ENCODE measurements at places on chromosomes 3 and 15. TPM values are rescaled to one million over a fixed set of nuclear protein-coding genes. Genes with fewer than 3 reads are reported as not detected.

DNA sequence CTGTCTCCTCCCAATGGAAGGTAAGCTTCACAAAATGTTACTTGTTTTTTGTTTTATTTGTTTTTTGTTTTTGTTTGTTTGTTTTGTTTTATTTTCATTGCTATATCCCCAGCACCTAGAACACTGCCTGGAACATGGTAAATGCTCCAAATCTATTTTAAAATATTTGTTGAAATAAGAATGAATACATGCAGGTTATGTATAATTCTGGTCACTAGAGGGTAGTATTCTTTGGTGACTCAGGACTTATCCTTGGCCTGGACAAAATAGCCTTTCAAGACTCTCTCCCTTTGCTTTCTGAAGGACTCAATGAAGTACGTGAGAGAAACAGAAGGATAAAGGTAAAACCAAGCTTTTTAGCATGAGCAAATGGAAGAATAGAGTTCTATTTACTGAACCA lies 46.9 kb upstream of the PPP2R3A start:
- H3K4me1 ChIP-seq = no peaks in the 10 kb centered on the region
- no peak overlapping the region for H3K4me3 ChIP-seq
- no peak overlapping the region for H3K27ac ChIP-seq
- no peaks in the 10 kb centered on the region for H3K27me3 ChIP-seq

GRCh38 chr15:42402455-42403205 lies 43.3 kb downstream of the CAPN3 start:
- H3K27ac ChIP-seq = no peak overlapping the region
- no peaks in the 10 kb centered on the region for H3K36me3 ChIP-seq
- H3K27me3 ChIP-seq = no peaks in the 10 kb centered on the region
- no peaks in the 10 kb centered on the region for H3K4me1 ChIP-seq
- no peak for DNase-seq
- H3K4me3 ChIP-seq = no peak overlapping the region

DNA sequence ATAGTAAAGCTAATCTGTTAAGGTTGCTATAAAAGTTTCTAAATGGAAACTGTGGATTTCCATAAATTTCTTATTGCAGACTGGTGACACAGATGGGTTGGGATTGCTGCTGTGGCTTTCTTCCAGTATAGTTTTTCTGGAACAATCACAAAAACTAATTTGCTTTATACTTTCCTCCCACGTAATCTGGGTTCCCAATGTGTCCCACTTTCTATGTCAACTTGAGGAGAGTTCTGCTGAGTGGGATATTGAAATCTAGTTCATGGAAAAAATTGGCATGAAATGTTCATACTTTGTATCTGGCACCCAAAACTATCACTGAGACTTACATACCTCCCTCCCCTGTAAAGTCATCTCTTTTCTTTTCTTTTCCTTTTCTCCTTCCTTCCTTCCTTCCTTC lies 126.8 kb downstream of the TGFBR2 start:
- H3K4me1 ChIP-seq = no peaks in the 10 kb centered on the region
- no peaks in the 10 kb centered on the region for H3K27me3 ChIP-seq
- no peak for DNase-seq
- H3K36me3 ChIP-seq = no peaks in the 10 kb centered on the region
- H3K4me3 ChIP-seq = no peak overlapping the region
- no peak overlapping the region for H3K27ac ChIP-seq

DNA sequence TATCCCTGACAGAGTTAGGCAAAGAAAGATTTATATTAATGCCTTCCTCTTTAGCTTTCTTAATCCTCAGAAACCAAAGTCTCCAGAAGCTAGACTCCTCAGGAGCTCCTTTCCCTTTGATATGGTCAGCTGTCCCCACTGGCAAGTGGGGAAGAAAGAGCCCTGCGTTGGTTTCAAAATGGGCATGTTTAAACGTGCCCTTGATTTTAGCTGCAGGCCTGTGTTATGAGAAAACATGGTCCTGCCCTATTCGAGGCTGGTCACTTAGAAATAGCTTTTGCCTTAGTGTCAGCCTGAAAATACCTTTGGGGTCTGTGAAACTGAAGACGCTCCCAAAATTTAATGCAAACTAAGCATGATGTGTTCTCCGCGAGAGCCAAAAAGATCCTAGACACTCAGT lies 135.5 kb upstream of the RARB start:
- H3K27me3 ChIP-seq = no peaks in the 10 kb centered on the region
- no peaks in the 10 kb centered on the region for H3K4me1 ChIP-seq

DNA sequence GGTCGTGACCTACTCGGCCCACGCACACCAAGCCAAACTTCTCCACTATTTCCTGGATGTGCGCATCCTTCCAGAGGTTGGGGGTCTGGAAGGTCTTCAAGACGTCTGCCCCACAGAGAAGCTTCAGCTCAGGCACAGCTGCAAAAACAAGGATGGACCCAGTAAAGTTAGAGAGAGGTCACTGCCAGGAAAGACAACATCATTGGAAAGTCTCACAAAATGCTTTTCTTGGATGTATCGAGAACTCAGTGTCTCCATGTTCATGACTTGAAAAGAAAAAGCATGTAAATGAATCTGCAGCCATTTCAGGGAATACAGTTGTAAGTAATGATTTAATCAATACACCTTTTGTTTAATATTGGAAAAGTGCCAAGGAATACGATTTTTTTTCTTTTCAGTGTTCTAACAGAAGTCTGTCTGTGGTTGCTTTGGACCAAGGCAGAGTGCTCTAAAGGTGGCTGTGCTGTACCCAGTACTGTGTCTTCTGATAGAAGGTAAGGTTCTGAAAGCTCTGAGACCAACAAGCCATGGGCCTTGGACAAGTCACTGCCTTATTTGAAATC lies 21.8 kb upstream of the RBP1 start:
- no peaks in the 10 kb centered on the region for H3K27me3 ChIP-seq
- peak overlapping the region; percentile 48 for H3K27ac ChIP-seq
- no peak for DNase-seq
- no peak overlapping the region for H3K4me3 ChIP-seq

GRCh38 chr3:118269537-118270125 lies 765.0 kb downstream of the IGSF11 start:
- H3K4me3 ChIP-seq = no peak overlapping the region
- DNase-seq = no peak
- H3K27ac ChIP-seq = no peak overlapping the region
- no peaks in the 10 kb centered on the region for H3K27me3 ChIP-seq

- no peaks in the 10 kb centered on the region for H3K36me3 ChIP-seq
- no peaks in the 10 kb centered on the region for H3K4me1 ChIP-seq
- no peak for DNase-seq
These were observed 80.9 kb downstream of the DGKG start for GRCh38 chr3:186281176-186281575.

DNA sequence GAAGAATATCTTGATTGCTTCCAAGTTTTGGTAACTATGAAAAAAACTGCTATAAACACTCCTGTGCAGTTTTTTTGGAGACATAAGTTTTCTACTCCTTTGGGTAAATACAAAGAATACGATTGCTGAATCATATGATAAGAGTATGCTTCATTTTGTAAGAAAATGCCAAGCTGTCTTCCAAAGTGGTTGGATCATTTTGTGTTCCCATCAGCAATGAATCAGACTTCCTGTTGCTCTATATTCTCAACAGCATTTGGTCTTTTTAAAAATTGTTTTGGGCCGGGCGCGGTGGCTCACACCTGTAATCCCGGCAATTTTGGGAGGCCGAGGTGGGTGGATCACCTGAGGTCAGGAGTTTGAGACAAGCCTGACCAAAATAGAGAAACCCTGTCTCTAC lies 14.5 kb downstream of the BTD start:
- H3K36me3 ChIP-seq = no peaks in the 10 kb centered on the region
- no peak for DNase-seq
- H3K4me3 ChIP-seq = no peak overlapping the region
- no peaks in the 10 kb centered on the region for H3K4me1 ChIP-seq

Gene CLEC3B
- 479 TPM for total RNA-seq

Gene CLDN16
- not detected for total RNA-seq

Gene COL6A5
- total RNA-seq = not detected
